ENCODE measurements at places on chromosomes 7 and 10.

- no peak for DNase-seq
Measured at GRCh38 chr10:114691442-114691941, 33.4 kb upstream of the ABLIM1 start.

DNA sequence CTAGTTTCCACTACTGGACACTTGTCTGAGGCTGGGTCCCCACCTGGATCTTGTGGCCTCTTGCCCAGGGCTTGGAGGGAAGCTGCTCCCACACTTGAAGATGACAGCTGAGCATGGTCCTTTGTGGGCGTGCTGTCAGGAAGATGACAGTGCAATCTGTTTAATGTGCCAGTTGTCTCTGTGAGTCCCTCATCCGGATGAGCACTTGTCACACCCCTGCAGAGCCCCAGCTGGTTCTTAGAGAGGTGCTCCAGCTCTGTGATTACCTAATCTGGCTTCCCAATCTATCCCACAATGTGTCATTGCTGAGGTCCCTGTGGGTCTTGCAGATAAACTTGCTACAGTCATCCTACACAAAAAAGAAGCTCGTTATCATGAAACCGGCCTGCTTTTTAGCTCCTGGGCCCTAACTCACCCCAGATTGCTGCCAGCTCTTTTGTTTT is 34.8 kb upstream of the CCSER2 start:
- DNase-seq = peak; percentile 66

DNA sequence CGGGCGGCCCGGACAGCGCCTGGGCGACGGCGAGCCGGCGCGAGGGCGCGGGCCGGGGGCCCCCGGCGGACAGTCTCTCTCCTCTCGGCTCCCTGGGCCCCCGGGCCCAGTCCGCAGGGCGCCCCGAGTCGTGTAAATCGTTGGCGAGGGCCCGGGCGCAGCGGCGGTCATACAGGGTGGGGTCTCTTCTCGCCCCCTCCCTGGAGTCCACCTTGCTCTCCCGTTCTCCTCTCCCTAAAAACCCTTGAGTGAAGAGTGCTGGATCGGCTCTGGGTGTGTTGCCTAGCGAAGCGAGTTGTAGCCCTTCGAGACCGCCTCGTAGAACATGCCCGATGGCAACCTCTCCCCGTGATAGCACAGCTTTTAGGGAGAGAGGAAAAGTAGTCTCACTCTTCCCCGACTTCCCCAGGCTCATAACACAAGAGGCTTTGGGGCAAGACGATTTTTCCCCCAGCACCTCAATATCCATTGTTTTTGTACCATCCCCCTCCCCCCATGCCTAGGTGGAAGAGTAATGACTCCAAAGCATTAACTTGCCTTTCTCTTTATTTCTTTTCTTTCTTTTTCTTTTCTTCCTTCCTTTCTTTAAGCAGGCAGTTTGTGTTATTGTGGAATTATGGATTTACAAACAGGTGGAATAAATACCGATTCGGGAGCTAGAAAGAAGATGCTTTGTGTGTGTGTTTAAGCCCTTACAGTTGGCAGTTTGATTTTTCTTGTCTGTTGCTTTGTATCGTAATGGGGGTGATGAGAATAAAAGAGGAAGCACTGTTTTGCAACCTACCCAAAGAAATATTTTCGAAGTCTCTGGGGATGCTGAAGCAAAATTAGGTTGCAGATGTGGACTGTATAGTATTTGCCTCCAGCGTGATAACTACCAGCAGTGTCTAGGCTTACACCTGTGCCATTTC is 822 bp downstream of the SHOC2 start:
- DNase-seq = peak; percentile 40

- no peak for DNase-seq
Measured at GRCh38 chr7:20287317-20287716, 43.4 kb upstream of the ITGB8 start.

GRCh38 chr7:30561389-30561788 is 33.3 kb upstream of the GARS1 start:
- no peak for DNase-seq

GRCh38 chr7:135235841-135236240 is 2.2 kb downstream of the STRA8 start:
- no peak for DNase-seq

DNA sequence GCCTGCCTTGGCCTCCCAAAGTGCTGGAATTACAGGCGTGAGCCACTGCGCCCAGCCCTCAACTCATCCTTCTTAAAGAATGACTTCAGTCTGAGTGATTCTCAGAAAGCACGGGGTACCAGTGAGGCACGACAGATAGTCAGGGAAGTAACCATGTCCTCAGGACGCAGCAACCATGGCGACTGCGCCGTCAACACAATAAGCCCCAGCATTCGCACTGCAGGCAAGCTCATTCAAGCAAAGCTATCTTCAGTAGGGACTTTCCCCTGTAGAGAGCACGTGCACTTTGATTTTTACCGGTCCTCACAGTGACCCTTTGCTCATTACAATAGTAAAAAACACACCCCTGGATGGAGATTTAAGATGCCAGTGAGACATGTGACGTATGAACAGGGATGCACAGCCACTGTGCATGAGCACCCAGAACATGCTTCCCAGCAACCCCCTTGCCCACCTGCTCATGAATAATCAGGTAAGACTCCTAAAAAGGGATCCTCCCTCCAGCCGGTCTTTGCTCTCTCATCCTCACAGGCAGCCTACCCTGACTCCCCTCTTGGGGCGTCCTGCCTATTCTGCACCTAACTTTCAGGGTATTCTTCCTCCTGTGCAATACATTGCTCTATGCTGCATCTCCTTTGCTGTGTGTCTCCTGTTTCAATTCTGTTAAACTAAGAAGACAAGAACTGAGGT is 9.1 kb downstream of the WDR86 start:
- DNase-seq = no peak

- DNase-seq = no peak
Measured at GRCh38 chr10:79435271-79436065, 10.0 kb downstream of the ZCCHC24 start.

- DNase-seq = no peak
Measured at GRCh38 chr10:126402721-126403695, 14.7 kb upstream of the ADAM12 start.

- no peak for DNase-seq
Measured at GRCh38 chr10:130630135-130630534, 493.9 kb downstream of the GLRX3 start.

- DNase-seq = no peak
Measured at GRCh38 chr10:110859206-110859972, 12.3 kb upstream of the PDCD4 start.

DNA sequence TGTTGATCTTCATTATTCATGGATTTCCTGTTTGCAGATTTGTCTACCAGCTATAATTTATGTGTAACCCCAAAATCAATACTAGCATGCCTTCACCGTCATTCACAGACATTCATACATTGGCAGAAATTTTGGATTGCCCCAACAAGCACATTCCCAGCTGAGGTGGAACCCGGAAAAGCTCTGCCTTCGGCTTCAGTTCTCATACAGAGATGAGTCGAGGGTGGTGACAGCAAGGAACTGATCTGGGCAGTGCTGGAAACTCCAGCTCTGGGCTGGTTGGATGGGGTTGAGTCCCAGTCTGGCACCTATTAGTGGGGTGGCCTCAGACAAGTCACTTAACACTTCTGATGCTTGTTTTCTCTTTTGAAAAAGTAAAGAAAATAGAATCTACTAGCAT is 267.5 kb downstream of the SNX13 start:
- no peak for DNase-seq
